ENCODE measurements at places on chromosomes 1 and 21.
A peak's percentile ranks its signal among the peaks of the same experiment; 100 is the strongest.

DNA sequence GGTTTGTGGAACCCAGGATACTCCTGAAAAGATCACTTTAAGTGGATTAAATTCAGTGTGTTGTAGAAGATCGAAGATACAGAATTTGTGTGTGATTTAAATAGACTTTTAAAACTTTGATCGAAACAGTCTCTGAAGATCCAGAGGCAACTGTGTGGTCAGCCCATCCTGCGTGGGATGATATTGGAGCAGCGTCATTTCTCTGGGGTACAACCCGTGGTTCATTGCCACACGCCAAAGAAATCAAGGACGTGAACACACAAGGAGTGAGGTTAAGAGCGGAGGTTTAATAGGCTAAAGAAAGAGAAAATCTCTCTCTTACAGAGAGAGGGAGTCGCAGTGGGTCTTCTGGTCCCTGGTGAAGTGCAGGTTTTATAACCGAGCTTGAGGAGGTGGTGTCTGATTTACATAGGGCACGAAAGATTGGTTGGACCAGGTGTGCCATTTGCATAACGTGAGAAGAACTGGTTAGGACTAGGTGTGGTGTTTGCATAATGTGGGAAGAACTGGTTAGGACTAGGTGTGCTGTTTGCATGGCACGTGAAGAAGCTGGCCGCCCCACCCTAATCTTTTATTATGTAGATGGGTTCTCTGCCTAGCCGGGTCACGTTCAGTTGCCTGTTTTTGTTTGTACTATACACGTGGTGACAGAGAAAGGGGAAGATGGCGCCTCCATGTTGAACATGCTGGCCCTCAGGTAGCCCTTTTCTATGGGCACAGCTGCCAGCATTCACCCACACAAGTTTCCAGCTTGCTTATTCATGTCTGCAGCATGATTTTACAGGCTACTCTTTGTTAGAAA lies 82.3 kb downstream of the ADSS2 start:
- DNase-seq, result no peak

DNA sequence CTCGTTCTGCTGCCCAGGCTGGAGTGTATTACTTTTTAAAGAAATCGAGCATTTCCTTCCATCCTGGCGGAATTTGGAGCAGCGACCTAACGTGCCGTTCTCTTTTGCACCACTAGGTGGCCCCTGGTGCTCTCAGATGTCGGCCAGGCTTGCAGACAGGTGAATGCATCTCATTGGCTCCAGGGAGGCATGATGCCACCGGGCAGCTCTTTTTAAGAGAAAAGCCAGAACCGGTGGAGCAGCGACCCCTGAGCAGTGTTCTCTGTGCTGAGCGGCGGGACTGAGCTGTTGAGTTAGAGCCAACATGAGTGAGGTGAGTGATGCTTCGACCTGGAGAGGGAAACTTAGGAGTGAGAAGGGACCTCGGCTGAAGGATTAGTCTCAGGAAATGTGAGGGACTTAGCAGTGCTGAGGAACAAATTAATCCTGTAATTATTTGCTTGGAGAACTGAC lies at the start of gene PCP4:
Gene PCP4 (plus strand): TSS at position 241 of the 453 bp plus-strand sequence. CDS start 64 bp downstream, at position 305.
- peak; percentile 76 for DNase-seq

DNA sequence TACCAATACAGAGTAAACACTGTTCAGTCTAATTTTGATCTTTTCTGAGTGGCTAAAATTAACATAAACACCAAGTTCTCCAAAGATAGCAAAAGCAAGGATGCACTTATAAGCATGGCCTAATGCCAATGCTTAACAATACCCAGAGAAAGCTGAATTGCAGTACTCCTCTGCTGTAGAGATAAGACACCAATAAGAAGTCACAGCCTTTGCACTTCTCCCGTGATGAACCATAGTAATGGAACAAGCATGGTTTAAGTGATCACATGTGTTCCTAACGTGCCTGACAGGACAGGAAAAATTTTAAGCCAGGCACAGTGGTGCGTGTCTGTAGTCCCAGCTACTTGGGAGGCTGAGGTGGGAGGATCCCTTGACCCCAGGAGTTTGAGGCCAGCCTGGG lies 5.6 kb downstream of the PRDX1 start:
- DNase-seq, result no peak

- DNase-seq, result no peak
Measured at GRCh38 chr1:205930799-205931281, 12.4 kb downstream of the SLC26A9 start.

- no peak for DNase-seq
Measured at GRCh38 chr21:37026499-37026898, 20.0 kb downstream of the RIPPLY3 start.

- no peak for DNase-seq
Measured at GRCh38 chr21:37915941-37916309, 332 bp downstream of the KCNJ6 start.

GRCh38 chr1:245336149-245336983 lies 181.6 kb downstream of the KIF26B start:
- no peak for DNase-seq

DNA sequence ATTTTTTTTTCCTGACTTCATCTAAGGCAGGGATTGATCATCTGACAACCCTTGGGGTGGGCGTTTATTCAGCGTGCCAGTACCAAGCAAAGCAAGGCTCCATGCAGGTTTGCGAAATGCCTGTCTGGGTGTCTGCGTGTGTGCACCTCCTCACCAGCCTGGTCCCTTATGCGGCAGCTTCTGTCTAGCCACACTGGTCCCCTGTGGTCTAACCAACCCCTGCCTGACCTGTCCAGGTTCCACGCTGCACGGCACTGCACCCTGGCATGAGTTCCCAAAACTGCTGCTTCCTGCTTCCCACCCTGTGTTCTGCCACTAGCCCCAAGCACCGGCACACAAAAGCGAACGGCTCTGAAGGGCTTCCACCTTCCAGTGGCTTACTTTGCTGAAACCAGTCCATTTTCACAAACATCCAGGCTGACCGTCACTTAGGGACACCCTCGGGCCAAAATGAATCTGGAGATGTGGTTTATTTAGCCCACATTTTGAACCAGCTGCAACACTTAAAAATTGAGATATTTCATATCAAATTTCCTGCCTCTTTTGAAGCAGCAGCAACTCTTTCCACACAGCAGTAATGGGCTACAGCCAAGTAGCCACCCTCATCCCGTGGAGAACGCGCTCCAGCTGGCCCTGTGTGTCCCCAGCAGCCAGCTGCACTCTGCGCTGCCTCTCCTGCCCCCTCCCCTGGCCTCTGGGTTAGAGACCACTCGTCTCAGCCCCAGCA lies 55.7 kb downstream of the HLCS start:
- DNase-seq, result peak; percentile 64

GRCh38 chr1:55337801-55338447 lies 122.8 kb upstream of the USP24 start:
- no peak for DNase-seq

GRCh38 chr1:247357052-247357780 lies 25.5 kb upstream of the ZNF496 start:
- no peak for DNase-seq

DNA sequence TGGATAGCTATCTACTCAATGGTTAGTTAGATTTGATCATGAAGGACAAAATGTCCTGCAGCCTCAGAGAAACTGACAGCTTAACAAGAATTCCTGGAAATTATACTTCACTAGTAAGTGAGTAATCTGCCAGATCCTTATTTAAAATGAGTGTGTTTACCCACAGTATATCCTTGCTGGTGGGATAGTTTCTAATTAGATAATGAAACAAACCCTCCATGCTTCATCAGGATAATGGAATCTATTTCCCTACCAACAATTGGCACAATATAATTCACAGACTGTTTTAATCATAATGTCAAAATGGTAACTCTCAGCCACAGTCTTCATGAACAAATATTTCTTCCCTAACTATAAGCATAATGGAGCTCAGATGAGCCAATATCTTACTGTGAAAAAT lies 239.4 kb upstream of the ST6GALNAC5 start:
- DNase-seq, result no peak

DNA sequence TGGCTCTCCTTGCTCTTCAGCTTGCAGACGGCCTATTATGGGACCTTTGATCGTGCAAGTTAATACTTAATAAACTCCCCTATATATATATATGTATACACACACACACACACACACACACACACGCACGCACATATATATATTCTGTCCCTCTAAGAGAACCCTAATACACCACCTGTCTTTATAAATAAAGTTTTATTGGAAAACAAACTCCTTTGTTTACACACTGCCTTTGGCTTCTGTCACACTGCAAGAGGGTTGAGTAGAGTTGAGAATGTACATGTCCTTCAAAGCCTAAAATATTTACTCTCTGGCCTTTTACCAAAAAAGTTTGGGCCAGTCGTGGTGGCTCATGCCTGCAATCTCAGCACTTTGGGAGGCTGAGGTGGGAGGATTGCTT lies 26.2 kb upstream of the SIM2 start:
- DNase-seq, result no peak

DNA sequence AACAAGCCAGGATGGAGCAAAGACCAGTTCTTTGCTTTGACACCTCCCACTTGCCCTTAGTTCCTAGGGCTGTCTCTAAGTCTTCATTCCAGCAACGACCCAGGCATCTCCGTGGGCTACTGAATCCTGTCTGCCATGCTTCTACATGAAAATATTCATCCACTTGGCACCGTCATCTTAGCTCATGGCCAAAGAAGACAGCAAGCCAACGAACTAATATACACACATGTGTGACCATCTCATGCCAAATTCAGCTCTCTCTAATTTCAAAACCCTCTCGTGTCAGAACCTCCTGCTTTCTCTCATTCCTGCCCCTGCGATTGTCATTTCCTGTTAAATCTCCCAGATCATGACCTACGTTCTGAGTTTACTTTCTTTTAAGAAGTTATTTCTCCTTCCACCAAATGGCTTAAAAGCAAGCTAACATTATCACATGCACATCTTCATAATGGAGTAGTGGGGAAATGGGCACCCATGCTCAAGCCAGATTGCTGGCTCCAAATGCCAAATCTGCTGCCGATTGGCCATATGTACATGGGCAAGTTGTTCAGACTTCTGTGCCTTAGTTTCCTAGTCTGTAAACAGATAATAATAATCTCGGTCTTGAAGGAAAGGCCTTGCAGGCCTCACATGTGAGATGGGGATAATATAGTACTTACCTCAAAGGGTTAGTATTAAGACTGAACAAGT lies 373.4 kb downstream of the USH2A start:
- no peak for DNase-seq

GRCh38 chr1:117828201-117828600 lies 101.2 kb downstream of the GDAP2 start:
- no peak for DNase-seq

GRCh38 chr1:13651279-13651678 lies 48.7 kb upstream of the PRDM2 start:
- DNase-seq, result no peak

DNA sequence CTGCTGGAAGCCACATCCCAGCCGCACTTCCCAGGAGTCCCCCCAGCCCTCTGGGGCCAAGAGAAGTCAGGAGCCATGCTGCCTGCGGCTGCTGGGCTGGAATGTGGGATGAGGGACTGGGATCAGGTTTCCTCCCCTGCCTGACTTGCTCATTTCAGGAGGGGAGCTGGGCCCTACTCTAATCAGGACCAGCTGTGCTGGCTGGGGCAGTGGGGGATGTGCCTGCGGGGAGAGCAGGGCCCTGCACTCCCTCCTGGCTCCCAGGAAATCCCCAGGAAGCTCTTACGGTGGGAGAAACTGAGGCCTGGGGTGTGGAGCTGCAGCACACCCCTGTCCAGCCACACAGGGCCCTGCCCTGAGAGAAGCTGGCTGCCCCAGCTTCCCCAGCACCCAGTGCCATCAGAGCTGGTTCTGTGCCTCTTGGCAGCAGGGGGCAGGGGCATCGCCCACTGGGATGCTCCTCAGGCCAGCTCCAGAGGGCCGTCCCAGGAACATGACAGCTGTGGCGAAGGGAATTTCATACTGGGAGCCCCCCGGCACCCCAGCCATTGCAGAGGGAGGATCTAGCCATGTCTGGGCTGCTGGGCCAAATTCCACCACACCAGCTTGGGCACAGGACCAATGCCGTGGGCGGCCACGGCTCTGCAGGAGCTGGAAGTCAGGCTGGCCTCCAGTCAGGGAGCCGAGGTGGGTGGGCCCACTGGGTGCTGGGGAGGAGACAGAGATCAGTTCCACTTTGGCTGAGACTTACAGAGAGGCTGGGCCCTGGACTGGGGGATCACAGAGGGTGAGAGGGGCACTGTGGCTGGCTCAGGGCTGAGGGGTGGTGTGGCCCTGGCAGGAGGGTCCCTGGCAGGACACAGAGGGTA lies 21.3 kb upstream of the PRSS38 start:
- no peak for DNase-seq

DNA sequence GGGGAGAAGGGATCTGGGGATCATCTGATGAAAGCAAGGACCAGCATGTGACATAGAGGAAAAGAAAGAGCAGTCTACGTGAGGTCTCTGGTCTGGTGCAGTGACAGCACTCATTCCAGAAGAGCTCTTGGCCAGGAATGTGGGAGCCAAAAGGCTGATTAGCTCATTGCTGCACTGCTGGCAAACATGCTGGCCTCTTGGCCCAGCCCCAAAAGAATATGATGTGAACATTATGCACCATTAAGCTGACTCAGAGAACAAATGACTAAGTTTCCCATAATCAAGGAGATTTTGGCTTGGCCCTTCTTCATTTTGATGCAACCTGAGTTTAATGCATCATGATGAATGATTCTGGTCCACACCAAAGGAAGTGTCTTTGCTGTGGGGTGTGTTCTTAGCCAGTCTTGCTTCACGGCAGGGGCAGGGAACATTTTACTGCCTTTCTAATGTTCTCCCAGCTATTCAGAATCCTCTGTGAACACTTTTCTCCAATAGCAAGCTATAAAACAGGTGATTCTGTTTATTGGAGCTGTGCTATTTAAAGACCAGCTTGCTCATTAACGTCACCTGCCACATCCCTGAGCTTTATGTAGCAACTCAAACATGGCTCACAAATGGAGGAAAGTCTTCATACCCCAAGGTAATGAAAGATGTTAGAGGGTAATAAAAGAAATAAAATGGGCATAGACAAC lies 55.1 kb downstream of the PCBP3 start:
- no peak for DNase-seq

GRCh38 chr1:43383449-43383848 lies 6.2 kb downstream of the MED8 start:
- peak; percentile 61 for DNase-seq

GRCh38 chr1:213793482-213794067 lies 194.2 kb upstream of the PROX1 start:
- DNase-seq, result no peak

DNA sequence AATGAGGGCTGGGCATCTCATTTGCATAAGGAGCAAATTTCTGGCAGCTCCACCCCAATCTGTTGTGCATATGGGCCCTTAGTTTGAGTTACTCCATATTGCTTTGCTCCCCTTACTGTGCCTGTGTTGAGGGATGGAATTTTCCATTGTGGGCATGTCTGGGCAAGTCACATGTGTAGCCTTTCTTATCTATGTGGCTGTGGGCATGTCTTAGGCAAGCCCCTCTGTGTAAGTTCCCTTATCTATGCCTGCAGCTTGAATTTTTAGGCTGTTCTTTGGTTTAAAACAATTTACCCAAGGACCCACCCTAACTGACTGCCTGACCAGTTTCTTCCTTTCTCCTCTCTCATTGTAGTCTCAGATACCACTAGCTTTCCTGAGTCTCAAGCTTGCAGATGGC lies 405.7 kb upstream of the NCAM2 start:
- DNase-seq, result no peak

- DNase-seq, result no peak
Measured at GRCh38 chr1:98102345-98103030, 181.7 kb upstream of the DPYD start.
